ENCODE measurements at places on chromosomes 12 and 14.

GRCh38 chr14:55241673-55242072 lies 29.5 kb upstream of the FBXO34 start:
- DNase-seq = no peak

DNA sequence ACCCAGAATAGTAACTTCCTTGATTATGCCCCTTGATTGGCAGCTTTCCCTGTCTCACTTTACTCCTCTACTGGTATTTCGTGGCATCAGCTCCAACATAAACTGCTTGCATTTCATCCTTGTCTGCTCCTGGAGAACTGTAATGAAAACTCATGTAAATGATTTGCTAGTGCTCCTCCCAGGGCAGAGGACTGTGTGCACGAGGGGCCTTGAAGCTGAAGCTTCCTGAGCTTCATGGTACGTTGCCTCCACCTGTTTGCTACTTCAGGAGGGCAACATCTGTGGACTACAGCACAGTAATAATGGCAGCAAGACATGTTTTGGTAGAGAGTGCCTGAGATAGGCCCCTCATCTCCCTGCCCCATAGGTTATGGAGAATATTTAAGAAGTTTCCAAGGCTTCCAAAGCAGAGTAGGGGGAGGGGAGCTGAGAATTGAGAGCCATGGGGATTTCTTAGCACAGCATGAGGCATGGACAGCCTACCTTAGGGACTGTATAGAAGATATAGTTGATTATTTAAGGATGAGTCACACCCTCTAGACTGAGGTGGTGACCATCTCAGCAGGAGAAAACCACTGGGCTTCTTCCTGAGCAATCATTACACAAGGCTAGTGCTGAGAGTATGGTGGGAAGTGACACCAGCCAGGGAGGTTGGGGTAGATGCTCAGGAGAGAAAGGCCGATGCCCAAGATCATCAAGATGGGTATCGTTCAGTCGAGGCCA lies 29.5 kb downstream of the CCDC198 start:
- no peak for DNase-seq

DNA sequence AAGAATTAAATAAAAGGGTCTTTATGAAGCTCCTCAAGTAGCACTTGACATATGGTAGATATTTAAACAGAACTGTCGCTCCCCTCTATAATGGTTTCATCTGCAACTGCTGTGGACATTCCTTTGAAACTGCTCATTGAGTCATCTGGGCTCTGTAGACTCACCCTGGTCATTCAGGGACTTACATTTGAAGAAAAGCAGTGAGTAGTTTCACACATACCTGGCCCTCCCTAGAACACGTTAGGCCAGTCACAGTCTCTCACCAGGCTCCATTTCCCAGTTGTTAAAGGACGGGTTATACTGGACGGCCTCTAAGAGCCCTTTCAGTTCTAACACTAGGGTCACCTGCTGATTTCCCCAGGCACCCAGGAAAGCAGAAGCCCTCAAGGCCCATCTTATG lies 217.0 kb downstream of the BCL11B start:
- DNase-seq = no peak

GRCh38 chr12:51471111-51471864 lies 46.7 kb downstream of the SLC4A8 start:
- no peak for DNase-seq

DNA sequence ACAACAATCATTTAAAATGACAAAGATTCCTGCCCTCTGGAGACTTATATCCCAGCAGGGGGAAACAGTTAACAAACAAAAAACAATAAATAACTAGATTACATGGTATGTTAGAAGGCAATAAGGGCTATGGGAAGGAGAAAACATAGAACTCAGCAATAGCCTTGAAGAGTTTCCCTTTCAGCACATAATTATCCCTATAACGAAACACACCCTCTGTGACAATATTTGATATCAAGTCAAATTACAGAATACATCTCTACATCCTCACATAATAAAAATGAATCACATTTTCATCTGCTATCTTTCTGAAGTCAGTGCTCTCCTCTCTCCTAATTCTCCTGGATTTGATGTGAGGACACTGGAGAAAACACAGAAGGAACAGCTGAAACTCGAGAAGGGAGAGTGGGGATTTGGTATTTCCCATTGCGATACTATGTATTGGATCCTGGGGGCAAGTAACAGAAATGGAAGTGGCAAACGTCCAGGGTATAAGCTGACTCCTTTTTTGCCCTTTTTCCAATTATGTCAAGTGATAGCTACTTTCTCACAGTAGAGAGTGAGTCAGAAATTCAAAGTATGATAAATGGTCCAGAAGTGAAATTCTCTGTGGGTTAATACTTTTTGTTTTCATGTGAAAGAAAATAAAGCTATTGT lies 9.7 kb upstream of the PTGER2 start:
- DNase-seq = no peak

GRCh38 chr12:95815632-95816212 lies 25.2 kb upstream of the NTN4 start:
- DNase-seq = no peak

DNA sequence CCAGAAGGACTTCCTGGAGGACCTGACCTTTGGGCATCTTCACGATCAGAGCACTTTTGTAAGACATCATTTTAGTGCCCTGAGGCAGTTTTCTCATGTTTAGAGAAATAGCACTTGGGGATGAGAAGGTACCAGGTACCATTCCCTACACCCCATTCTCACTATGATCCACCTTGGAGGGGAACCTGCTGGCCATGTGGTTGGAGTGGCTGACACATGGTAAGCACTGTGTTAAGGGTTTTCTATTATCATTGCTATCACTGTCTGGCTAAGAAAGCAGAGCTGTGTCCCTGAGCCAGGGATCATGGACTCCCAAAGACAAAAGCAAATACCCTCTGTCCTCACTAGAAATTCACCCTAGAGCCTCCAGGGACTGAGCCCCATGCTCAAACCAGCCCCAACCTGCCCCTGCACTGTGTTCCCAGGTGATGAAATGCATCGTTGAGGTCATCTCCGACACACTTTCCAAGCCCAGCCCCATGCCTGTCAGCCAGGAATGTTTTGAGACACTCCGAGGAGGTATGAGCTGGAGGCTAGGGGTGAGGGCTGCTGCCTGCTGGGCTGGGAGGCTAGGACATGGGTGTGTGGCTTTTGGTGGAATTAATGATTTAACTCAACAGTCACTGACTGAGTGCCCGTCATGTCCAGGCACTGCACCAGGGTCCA lies 3.4 kb downstream of the CHGA start:
- no peak for DNase-seq

DNA sequence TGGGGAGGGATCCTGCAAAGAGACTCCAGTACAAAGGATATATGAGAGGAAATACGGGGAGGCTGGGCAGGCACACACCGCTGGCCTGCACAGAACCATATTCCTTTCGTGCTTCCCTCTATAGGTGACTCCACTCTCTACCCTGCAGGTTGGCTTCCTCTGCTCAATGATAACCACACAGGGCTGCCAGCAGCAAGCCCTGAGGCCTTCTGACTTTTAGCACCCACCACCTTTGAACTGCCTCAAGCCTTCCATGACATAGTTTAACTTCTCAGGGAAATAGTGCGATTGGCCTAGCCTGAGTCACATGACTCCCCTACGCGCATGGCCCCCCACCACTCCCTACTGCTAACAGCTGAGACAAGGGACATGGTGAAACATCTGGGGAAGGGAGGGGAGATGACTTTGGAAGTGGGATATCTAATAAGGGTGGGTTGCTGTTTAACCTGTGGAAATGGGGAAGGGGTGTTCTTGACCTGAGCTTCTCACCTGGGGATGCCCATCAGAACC lies 3.0 kb upstream of the FOXN3 start:
- DNase-seq = no peak

Measured in activated naive CD8-positive, alpha-beta T cell treated with anti-CD3 and anti-CD28 coated beads, Interleukin-2, amount 50 U/mL, for 16 hours (primary cell).